Bronchus fibroblast of lung (primary cell): ENCODE measurements at places on chromosomes 11 and 22. TPM values are rescaled to one million over a fixed set of nuclear protein-coding genes. Genes with fewer than 3 reads are reported as not detected.

CDKN1C gene
- 28.2 and 31.4 TPM in 2 replicates for total RNA-seq

TRIM6 gene
- 3.7 TPM in 2 replicates for total RNA-seq

TRIM48 gene
- total RNA-seq, result not detected in 2 replicates

PRG3 gene
- not detected in 2 replicates for total RNA-seq

C11orf58 gene
- 132 and 170 TPM in 2 replicates for total RNA-seq

CHST1 gene
- 0.67 and 0.74 TPM in 2 replicates for total RNA-seq

COPB1 gene
- total RNA-seq, result 140 and 164 TPM in 2 replicates

CEND1 gene
- total RNA-seq, result 3.9 and 6.1 TPM in 2 replicates

OR5B3 gene
- total RNA-seq, result not detected in 2 replicates

ELF5 gene
- not detected in 2 replicates for total RNA-seq

TNRC6B gene
- 7.9 TPM in 2 replicates for total RNA-seq

LRRN4CL gene
- 10.0 and 10.9 TPM in 2 replicates for total RNA-seq

HOATZ gene
- 0.50 TPM in 1 of 2 replicates, not detected in the other for total RNA-seq

TUBA8 gene
- total RNA-seq, result 0.50 and 0.59 TPM in 2 replicates

DAGLA gene
- total RNA-seq, result 1.8 and 2.0 TPM in 2 replicates
